ENCODE measurements at places on chromosomes 7 and 10.

- DNase-seq = no peak
Measured at GRCh38 chr7:106424476-106425016, 139.8 kb upstream of the NAMPT start.

GRCh38 chr10:124534826-124535601 is 73.4 kb downstream of the LHPP start:
- DNase-seq = no peak

GRCh38 chr7:42972699-42973500 is 40.7 kb downstream of the MRPL32 start:
- DNase-seq = no peak

DNA sequence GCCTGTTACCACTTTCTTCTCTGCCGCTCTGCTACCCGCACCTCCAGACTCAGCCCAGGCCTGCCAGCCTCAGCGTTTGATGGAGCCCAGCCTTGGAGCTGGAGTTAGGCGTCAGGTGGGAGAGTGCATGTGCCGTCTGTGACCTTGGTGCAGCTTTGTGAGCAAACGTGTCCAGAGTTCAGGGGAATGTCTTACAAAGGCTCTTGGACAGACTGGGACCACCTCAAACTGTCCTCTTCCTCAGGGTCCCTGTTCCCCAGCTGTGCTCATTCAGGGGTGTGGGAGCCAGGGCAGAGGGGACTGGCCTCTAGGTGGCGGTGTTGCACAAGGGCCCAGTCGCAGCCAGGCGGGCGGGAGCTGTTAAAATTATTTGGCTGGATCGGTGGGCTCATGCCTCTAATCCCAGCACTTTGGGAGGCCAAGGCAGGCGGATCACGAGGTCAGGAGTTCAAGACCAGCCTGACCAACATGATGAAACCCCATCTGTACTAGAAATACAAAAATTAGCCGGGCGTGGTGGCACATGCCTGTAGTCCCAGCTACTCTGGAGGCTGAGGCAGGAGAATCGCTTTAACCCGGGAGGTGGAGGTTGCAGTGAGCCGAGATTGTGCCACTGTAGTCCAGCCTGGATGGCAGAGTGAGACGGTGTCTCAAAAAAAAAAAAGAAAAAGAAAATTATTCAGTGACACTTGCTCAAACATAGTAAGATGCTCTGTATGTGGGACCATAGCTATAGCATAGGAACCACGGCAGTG is 89.2 kb downstream of the ADCY1 start:
- DNase-seq = no peak

DNA sequence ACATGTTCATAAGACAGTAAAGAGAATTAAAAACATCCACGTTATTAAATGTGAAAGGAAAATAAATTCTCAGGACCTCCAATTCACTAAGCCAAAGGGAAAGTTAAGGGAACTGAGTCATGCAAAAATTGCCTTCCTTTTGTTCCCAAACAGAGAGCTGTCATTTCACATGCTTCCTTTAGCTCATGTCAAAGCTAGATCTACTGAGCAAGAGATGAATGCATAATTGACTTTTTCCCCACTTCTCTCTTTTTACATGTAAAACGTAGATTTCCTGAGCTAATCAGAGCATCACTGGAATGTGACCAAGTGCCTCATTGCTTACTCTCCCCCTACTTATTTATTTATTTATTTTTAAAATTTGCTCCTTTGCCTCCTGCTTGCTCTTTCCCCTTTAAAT is 129.1 kb upstream of the AMPH start:
- DNase-seq = no peak

GRCh38 chr7:131726031-131726430 is 169.6 kb upstream of the PODXL start:
- DNase-seq = no peak

- DNase-seq = no peak
Measured at GRCh38 chr7:44325811-44326241, 432 bp upstream of the CAMK2B start.

GRCh38 chr7:104386943-104387342 is 58.5 kb downstream of the LHFPL3 start:
- no peak for DNase-seq

DNA sequence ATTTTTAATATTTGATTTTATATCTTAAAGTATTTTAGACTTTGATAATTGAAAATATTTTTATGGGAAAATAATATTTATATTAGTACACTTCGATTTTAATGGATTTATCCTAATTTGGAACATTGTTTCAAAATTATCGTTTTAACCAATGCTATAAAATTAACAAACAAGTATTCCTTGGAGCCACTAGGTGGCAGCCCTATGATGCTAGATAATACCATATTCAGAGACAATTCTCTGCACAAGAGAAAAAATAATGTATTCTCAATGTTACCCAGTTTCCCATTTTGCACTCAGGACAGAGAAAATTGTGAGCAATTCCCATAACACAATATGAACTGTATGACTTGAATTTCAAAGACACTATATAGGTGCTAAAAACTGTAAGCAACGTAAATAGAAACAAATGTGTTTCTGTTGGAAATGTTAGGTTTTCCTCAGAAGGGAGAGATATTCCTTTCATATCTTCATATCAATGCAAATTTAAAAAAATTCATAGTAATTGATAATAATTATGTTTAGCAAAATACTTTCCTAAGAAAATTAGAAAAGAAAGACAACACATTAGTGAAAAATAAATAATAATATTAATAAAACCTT is 237.8 kb downstream of the SEMA3E start:
- no peak for DNase-seq

GRCh38 chr7:105352018-105352612 is 36.6 kb downstream of the SRPK2 start:
- no peak for DNase-seq

DNA sequence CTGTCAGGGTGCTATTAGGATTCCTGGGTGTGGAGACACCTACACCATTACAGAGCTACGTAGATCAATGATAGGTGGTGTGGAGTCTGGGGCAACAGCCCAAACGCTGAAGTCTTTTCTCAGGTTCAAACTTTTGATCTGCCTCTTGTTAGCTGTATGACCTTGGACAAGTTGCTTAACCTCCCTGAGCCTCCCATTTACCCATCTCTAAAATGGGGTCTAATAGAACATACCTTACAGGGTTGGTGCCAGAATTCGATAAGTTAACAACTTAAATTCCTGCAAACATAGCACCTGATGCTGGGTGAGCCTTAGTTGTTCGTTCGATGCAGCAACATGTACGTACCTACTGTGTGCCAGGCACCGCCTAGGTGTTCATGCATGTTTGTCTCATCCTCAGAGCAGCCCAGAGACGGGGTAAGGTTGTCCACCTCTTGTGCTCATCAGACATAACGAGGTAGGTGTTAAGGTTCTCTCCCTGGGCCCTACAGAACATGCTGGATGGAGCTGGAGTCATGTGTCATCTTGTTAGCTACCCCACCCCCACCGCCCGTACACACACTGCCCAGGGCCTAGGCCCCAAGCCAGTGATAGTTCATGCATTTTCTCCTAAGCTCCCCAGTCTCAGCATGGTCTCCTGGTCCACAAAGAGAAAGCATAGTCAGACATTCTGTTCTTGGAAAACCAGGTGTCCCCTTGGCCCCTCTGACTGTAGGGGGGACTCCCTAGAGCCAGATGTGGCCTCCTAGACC is 41.0 kb upstream of the SLC29A3 start:
- DNase-seq = no peak

DNA sequence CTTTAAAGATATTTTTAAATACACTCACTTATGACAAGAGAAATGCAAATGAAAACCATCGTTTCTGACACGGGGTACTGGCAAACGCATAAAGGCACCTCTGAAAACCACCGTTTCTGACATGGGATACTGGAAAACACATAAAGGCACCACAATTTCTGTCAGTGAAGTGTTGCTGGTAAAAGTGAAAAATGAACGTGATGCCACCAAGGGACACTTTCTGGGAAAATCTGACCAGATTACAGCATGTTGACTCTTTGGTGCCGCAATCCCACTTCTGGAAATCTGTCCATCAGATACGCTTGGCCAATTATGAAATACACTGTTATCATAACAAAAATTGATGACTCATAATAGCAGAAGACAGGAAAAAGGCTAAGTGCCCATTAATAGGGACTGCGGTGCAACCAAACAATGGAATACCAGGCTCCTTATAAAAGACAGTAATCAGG is 131.7 kb downstream of the ZMYND11 start:
- DNase-seq = no peak

DNA sequence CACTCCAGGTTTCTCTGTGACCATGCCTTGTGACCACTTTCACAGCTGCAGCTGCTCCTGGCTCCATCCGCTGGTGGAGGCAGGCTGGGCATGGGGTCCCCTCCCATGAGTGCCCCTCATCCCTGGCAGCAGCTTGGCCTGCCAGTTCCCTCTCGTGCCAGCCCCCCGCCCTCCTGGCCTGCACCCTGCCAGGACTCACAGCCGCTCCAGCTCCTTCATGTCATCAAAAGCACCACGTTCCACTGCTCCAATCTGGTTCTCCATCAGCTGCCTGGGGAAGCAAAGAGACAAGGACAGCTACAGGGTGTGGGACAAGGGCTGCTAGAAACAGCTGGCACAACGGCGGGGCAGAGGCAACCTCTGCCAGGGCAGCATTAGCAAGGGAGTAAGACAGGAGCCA is 22.6 kb downstream of the SLIT1 start:
- DNase-seq = no peak

- no peak for DNase-seq
Measured at GRCh38 chr10:112412696-112413095, 34.0 kb downstream of the ZDHHC6 start.

- DNase-seq = no peak
Measured at GRCh38 chr10:117439243-117439912, 64.1 kb upstream of the PDZD8 start.

DNA sequence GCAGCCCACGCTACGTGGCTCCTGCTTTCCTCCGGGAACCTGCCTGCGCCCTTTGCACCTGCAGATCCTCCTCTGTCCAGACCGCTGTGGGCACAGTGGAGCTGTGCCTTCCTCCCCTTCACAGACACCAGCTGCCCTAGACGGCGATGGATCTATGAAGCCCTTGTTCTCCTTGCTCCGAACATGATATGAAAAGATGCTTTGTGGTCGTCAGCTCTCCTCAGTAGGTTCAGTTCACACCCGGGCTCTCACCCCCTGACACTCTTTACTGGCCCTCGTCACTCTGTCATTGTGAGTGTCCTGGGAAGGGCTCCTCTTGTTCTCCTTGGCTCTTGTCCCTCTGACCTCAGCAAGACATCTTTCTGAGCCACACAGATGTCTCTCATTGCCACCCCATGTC is 4.2 kb downstream of the ZNF488 start:
- no peak for DNase-seq

- no peak for DNase-seq
Measured at GRCh38 chr7:129468087-129468486, 33.9 kb downstream of the STRIP2 start.

- no peak for DNase-seq
Measured at GRCh38 chr7:79723833-79724618, 270.6 kb upstream of the MAGI2 start.

DNA sequence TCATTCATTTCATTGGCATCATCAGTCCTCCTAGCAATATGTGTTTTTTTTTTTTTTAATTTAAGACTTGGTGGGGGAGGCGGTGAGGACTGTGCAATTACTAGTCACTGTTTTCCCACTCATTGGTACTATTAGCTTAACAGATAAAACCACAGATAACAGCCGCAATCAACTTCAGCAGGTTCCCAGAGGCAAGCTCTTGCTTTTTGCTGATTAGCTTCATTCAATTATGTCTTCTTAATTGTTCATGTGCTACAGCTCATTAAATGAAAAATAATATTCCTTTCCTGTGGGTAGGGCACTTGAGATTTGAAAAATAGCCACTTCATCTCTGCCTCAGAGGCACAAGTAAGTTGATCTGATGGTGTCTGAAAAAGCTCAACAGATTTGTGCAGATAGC is 215.5 kb downstream of the PCDH15 start:
- DNase-seq = no peak

Measured in progenitor cell of endocrine pancreas (in vitro differentiated cells).